ENCODE measurements at places on chromosomes 4 and X.

DNA sequence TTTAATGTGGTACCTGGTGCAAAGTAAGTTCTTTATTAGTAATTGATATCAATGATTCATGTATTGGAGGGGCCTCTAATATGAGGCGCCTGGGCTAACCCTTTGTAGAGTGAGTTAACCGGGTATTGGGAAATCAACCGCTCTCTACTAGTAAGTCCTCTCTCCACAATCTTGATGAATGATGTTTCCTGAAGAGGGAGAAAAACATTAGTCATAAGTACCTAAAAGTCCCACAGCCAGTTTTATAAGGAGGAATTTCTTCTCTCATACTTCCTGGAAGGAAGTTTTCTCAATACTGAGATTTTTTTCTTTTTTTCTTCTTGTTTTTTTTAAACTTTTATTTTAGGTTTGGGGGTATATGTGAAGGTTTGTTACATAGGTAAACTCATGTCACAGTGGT, 62.3 kb downstream of the AGTR2 start:
- DNase-seq = peak; percentile 52

- DNase-seq = peak; percentile 8
These were observed 153.4 kb upstream of the ARSJ start for GRCh38 chr4:114132830-114133229.

DNA sequence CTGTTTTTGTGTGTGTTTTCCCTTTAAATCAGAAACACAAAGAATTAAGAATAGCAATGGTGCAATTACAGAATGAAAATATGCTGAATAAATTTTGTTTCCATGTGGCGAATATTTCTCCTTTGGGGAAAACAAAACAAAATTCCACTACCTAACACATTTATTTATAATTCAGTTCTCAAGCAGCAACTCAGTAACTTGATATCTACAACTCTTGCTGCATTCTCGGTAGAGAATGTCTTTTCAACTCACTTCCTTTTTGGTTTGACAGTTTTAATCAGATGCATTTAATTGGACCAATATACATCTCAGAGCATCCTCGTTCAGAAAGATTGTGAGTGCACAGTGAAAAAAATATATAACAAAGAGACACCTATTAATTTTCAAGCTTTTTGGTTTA, 30.8 kb downstream of the ZNF827 start:
- DNase-seq = no peak

DNA sequence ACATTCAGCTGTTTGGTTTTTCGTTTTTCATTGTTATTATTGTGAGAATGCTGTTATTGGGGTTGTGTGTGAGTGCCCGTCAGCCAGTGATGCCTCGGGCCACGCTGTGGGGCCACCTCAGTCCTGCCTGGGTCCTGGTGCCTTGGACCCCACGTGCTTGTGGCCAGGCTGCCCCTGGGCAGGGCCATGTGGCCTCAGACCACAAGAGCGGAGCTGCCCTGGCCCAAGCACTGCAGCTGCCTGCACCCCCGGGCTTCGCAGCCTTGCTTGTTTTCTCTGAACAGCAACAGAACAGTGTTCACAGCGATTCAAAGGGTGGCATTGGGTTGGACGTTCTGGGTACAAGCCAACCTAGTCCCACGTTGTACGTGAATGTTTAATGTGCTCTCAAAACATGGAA, 56.9 kb downstream of the CPLX1 start:
- DNase-seq = no peak

- DNase-seq = no peak
These were observed 153.5 kb downstream of the CAMK2D start for GRCh38 chr4:113607998-113608397.

GRCh38 chr4:96786306-96786705, 946.4 kb downstream of the PDHA2 start:
- DNase-seq = no peak

DNA sequence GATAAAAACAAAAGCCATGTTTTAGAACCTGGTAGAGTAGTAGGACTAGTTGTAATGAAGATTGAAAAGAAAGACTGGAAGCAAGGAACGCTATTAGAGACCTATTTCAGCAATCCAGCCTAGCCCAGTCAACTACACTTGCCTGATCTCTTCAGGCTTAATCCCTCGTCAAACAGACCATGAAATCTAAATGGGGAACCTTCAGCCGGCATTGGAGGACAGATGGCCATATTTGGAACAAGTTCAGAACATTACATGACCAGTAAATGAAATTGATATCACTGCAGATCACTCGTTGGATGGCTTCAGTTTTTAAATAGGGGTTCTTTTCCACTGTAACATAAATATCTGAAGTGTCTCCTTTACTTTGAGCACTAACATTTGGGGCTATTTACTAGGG, 84.8 kb upstream of the WDR44 start:
- DNase-seq = no peak

GRCh38 chr4:105619188-105619931, 66.9 kb downstream of the ARHGEF38 start:
- no peak for DNase-seq

- DNase-seq = no peak
These were observed 1105.1 kb downstream of the STPG2 start for GRCh38 chr4:97038146-97038516.

DNA sequence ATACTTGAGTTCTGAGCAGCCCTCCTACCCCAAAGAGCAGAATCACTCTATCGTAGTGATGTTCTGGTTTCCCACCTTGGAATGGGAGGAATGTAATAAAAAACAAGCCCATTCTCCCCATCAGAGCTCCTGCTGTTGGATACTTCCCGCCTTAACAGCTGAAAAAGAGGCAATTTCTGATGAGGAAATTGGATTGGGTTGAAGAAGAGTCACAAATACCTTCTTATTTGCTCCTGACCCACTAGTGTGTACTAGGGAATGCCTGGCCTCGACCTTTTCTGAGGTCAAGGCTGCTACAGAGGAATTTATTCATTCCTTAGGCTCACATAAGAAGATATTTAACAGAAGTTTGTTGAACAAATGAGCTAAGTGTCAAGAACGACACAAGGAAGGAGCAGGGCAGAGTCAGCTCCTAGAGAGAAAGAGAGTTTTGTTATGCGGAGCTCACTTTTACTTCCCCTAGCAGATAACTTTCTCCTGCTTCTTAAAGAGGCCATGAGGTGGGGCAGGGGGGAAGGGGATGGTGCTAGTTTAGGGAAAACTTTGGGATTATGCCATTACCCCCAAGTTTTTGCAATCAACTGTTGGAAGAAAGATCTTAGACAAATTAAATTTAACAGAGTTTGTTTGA, 273.8 kb upstream of the CLNK start:
- DNase-seq = peak; percentile 1

- peak; percentile 23 for DNase-seq
These were observed 36.9 kb downstream of the SNCA start for GRCh38 chr4:89800012-89800516.

DNA sequence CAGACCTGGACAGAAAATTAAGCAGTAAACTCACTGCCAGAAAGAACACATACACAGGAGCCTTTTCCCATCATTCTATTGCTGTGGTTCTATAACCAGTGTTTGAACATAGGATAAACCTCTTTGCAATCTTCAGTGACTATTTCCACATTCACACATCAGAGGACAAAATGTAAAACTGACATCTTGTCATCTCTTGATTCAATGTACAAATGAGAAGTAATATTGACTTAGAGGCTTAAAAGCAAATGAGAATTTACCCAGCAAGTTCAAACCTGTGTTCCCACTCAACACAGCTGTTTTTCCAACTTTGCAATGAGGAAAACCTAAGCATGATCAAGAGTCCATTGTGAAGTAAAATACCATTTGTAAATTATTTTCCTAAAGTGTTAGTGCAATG, 307.1 kb upstream of the CPXCR1 start:
- no peak for DNase-seq

DNA sequence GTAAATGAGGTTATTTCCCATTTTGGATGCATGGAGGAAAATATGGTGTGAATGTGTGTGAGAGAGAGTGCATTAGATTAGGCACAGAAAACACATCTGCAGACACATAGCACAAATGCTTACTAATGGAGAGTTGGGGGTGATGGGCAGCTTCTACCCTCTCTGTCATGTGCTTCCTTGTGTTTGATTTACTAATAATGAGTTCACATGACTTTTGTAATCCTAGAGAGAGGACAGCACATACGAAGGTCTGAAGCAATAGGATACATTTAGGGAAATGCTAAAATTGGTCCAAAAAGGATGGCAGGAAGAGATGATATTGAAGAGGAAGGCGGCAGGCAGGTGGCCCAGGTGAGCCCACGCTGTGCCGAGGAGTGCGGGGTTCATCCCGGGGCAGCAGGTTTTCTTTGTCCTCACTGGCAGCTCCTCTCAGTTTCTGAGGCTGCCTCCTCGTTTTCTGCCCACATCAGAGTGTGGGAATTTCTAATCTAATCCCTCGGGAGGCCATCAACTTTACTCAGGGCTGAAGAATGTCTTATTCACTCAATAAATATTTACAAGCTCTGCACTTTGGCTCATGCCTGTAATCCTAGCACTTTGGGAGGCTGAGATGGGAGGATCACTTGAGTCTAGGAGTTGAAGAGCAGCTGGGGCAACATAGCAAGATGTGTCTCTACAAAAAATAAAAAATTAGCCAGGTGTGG, 15.9 kb upstream of the MAP9 start:
- peak; percentile 88 for DNase-seq

- DNase-seq = no peak
These were observed 15.6 kb downstream of the SHOX start for GRCh38 chrX:646228-646495.

GRCh38 chr4:130336585-130337217, 1240.7 kb downstream of the C4orf33 start:
- peak; percentile 6 for DNase-seq

GRCh38 chr4:152508386-152508785, 27.5 kb downstream of the FBXW7 start:
- no peak for DNase-seq

- peak; percentile 10 for DNase-seq
These were observed 28.4 kb downstream of the NPNT start for GRCh38 chr4:105923497-105924238.
